Tongue (tissue), 3 donors: ENCODE measurements at places on chromosomes 2 and 18. TPM values are rescaled to one million over a fixed set of nuclear protein-coding genes. Genes with fewer than 3 reads are reported as not detected.

- DNase-seq: no peak
Observed at GRCh38 chr2:101734505-101735165, 37.1 kb downstream of the MAP4K4 start.

- no peak for DNase-seq
Observed at GRCh38 chr18:38244480-38244879, 678.9 kb upstream of the CELF4 start.

The LRP1B gene
- total RNA-seq: 4.6 TPM

- DNase-seq: no peak
Observed at GRCh38 chr2:162086904-162087303, 12.9 kb upstream of the DPP4 start.

- DNase-seq: no peak
Observed at GRCh38 chr2:25388491-25388890, 46.8 kb upstream of the DNMT3A start.

The AKAIN1 gene
- total RNA-seq: not detected

DNA sequence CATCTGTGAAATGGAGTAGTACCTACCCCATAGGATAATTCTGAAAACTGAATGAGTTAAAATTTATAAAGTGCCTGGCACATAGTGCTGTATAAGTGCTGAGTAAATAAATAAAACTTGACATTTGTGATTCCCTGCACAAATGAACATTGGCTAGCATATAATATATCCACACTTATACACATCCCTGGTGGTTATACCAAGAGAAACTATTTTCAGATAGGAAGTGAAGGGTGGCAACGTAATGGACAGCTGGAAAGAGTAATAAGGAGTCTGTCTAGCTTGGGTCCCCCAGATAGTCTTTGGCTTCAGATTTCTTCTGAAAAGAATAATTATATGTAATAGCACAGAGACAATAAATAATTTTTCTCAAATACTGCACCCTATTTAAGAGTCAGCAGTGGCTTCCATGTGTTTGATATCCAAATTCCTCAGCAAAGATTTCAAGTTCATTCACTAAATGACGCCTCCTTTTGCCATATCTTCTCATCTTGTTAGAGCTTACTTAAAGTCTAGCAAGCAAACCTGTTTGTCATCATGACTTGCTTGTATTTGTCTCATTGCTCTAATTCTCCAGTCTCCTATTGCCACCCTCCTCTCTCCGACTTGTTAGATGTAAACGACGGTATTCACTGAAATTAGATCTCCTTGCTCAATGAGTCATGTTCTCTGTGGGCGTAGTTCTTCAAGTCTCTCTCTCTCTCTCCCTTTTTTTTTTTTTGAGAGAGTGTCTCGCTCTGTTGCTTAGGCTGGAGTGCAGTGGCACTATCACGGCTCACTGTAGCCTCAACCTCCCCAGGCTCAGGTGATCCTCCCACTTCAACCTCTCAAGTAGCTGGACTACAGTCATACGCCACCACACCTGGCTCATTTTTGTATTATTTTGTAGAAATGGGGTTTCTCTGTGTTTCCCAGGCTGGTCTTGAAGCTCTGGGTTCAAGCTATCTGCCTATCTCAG, 8.7 kb upstream of the ADGRF3 start:
- peak; percentile 49 for DNase-seq

GRCh38 chr2:16140771-16141640, 200.7 kb downstream of the MYCN start:
- no peak for DNase-seq

DNA sequence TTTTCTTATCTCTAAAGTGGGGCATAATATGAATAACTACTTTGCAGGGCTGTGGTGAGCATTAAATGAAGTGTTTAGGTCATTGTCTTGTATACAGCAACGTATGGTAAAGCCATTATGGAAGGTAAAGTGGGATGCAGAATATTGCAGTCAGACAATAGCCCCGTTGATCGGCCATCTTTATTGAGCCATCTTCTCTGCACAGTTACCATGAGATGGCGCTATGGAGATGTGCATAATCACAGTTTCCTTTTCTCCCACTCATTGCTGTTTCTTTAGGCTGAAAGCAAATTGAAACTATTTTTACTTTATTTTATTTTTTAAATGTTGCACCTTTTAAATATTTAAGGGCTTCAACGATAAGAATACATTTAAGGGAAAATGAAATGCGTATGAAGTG, 108.9 kb downstream of the THSD7B start:
- no peak for DNase-seq

DNA sequence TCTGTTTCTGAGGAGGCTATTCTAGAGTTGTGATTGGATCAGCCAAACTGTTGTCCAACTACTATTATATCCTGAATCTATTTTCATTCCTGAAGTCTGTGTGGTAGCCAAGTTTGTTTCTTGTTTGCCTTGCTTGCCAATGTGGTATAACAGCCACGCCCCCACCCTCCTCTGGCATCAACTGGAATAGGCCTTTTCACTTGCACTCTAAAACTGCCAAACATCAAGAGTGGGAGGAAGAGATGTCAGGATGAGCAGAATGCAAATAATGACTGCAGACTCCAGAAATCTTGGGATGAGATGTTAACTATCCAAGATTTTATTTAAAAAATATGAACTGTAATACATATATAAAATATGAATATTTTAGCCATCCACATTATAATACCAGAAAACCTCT, 246.1 kb downstream of the NRXN1 start:
- DNase-seq: no peak

The ZNF397 gene
- 37.7 TPM for total RNA-seq

- no peak for DNase-seq
Observed at GRCh38 chr18:58784601-58785137, 80.0 kb upstream of the ZNF532 start.

GRCh38 chr2:215455958-215456357, 20.1 kb upstream of the FN1 start:
- DNase-seq: no peak

DNA sequence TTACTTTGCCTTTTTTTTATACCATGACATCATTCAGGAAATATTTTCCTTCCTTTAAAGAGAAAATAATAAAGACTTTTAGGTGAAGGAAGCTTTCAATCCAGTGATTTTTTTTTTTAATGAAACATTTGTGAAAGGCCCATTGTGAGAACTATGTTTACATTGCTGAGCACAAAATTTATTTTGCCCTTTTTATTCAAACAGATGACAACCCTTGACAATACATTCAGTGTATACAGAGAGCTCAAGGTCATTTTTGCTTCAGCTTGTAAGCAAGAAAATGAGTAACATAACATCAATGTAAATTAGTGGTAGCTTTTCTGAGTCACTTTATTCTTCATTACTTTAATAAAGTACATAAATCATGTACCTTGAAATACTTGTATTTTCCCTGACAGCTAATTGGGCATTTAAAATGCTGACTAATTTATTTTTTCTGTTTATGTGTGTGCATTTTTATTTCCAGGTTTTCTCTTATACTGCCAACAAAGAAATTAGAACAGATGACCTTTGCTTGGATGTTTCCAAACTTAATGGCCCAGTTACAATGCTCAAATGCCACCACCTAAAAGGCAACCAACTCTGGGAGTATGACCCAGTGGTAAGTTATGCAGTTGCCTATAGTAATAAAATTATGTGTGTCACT, 121.6 kb downstream of the GALNT1 start:
- DNase-seq: peak; percentile 2

GRCh38 chr18:55863876-55864275, 275.9 kb upstream of the TCF4 start:
- DNase-seq: peak; percentile 84

- peak; percentile 56 for DNase-seq
Observed at GRCh38 chr18:23311351-23312121, 141.6 kb upstream of the RIOK3 start.

GRCh38 chr18:23519734-23520133, 16.4 kb downstream of the RMC1 start:
- DNase-seq: no peak

DNA sequence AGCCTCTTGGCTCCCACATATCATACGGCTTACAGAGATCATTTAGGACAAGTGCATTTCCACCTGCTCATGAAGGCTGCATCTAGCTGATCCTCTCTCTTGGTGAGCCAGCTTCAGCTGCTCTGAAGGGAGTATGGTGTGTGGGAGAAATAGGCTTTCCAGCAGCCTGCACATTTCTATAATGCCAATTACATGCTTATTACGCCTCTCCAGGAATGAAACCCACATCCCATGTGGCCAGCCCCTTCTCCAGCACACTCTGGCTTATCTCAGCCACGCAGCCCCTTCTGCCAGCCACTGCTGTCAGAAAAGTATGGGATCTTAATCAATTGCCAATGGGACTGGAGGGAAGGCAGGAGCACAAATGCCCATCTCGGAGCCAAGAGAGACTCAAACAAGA, 117.5 kb downstream of the GALNT14 start:
- DNase-seq: peak; percentile 35

The ZNF521 gene
- total RNA-seq: 85.8 TPM
